CD4-positive, alpha-beta T cell (primary cell): ENCODE measurements at places on chromosomes 2 and 18. TPM values are rescaled to one million over a fixed set of nuclear protein-coding genes. Genes with fewer than 3 reads are reported as not detected.

DNA sequence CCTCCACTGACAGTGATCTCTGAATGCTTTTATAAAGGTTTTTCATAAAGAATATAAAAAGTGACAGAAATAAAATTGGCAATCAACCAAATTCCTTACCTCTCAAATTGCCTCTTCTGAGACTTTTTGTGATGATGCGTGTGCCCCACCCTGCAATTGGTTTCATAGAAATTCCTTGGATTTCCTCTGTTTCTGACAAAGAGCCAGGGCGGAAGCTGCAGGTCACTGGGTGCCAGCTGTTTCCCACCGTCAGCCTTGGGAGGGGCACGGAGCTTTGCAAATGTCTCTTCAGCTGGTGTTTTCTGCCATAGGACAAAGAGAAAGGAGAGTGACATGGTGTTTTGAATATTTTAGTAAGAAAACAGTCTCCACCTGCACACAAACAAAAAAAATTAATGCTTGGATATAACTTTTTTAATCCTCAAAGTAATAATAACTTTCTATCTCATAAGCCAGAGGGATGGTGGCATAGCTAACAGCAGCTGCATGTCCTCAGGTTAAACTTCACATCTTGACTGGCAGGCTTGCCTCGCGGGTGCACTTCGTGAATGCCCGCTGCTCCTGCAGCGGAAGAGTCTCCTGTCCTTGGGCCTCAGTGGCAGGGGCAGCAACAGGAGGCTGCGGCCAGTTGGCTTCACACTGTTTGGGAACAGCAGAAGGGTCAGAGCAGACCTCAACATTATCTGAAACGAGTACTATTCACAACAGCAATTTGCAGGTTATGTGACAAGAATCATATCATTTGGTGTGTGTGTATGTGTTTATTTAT lies 24.7 kb downstream of the AGAP1 start:
- H3K4me1 ChIP-seq = no peaks in the 10 kb centered on the region
- H3K27me3 ChIP-seq = no peaks in the 10 kb centered on the region

GRCh38 chr2:103285354-103285753 lies 523.5 kb downstream of the TMEM182 start:
- no peaks in the 10 kb centered on the region for H3K27me3 ChIP-seq
- H3K36me3 ChIP-seq = no peaks in the 10 kb centered on the region
- no peak for DNase-seq
- H3K4me1 ChIP-seq = no peaks in the 10 kb centered on the region

DNA sequence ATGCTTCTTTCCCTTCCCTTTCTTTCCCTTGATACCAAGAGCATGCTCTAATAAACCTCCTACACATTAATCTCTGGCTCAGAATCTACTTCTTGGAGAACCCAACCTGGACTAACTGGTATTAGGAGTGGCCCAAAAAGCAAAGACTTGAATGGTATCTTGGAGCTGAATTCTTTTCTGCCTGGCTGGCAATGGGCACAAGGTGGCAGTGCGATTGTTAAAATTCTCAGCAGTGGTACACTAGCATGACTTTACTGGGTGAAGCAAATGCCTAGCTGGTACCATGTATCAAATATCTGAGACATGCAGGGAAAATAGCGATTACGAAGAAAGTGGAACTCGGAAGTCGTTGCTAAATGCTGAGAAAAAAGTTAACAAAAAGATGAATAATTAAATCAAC lies 376.1 kb downstream of the XIRP2 start:
- no peaks in the 10 kb centered on the region for H3K27me3 ChIP-seq
- no peaks in the 10 kb centered on the region for H3K4me1 ChIP-seq
- H3K27ac ChIP-seq = no peak overlapping the region
- no peaks in the 10 kb centered on the region for H3K36me3 ChIP-seq
- no peak overlapping the region for H3K4me3 ChIP-seq
- no peak for DNase-seq

GRCh38 chr2:174744111-174744510 lies 20.2 kb downstream of the CHRNA1 start:
- H3K4me3 ChIP-seq = no peak overlapping the region
- H3K27ac ChIP-seq = no peak overlapping the region
- H3K4me1 ChIP-seq = peaks cover 4% of the 10 kb centered on the region
- DNase-seq = no peak
- no peaks in the 10 kb centered on the region for H3K27me3 ChIP-seq
- H3K36me3 ChIP-seq = no peaks in the 10 kb centered on the region

TAF4B gene
- 14.1 TPM for total RNA-seq

ARHGAP15 gene
- total RNA-seq = 165 TPM

SAG gene
- 0.03 TPM for total RNA-seq
